HFFc6 (cell line): ENCODE measurements at places on chromosomes 5 and 9. TPM values are rescaled to one million over a fixed set of nuclear protein-coding genes. Genes with fewer than 3 reads are reported as not detected.

DNA sequence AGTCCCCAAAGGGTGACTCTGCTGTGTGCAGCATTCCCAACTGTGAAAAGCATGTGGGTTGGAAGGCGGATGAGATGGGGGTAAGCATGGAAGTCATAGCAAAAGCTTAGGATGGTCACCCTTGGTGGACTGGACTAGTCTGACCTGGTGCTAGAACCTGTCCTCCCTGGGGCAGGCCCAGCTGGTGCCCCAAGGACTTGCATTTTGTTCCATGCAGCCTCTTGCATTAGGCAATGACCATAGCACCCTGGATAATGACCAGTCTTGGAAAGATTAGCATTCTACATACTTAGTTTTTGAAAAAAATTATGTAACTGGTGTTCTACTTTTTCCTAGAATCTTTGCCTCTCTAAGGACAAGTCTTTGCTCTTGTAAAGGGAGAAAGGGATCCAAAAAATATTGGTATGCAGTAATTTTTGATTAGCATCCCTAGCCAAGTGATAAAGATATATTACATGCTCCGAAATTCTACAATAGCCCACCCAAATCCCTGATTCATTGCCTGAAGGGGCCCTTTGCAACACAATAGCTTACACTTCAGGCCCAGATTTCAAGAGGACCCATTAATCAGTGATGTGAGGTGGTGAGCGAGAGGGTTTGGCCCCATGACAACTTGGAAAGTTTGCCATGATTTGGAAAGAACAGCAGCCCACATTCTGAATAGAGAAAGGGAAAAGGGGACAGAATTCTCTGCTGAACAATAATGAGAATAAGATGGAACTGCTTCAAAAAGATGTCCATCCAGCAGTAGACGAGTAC, 93.3 kb upstream of the CD180 start:
- H3K36me3 ChIP-seq = no peaks in the 10 kb centered on the region
- H3K27ac ChIP-seq = no peak overlapping the region
- no peak for DNase-seq

DNA sequence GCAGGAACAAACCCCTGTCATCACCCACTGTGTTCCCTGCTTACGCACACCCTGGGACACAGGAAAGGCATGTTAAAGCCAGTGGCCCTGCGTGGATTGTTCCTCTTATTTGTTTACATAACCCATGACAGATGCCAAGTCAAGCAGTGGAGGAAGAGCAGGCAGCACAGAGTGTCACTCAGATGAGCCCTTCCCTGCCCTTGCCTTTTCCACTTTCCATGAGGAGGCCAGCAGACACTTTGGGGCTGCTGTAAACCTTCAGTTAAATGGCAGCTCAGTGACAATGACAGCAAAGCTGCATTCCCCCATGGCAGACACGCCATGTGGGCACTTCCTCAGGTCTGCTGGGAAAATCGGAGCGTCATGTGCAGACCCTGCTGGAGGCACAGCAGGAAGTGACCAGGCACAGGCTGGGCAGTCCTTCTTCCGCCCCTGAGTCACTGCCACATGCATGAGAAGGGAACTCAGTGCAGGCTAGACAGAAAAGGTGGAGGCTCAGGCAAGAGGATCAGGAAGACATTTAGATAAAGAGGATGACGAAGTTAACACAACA, 216.8 kb upstream of the PIK3R1 start:
- H3K4me1 ChIP-seq = peaks cover 44% of the 10 kb centered on the region
- peak; percentile 74 for DNase-seq
- peaks cover 5% of the 10 kb centered on the region for H3K36me3 ChIP-seq
- H3K27me3 ChIP-seq = peaks cover 3% of the 10 kb centered on the region; the same call in 1 of the 2 replicates
- H3K27ac ChIP-seq = peak overlapping the region; percentile 67

GRCh38 chr5:87499478-87500410, 87.0 kb upstream of the CCNH start:
- no peaks in the 10 kb centered on the region for H3K27me3 ChIP-seq
- H3K4me1 ChIP-seq = no peaks in the 10 kb centered on the region; the same call in 1 of the 2 replicates
- no peak overlapping the region for H3K4me3 ChIP-seq
- DNase-seq = no peak

GRCh38 chr5:80967500-80968181, 7.5 kb downstream of the RASGRF2 start:
- no peaks in the 10 kb centered on the region for H3K36me3 ChIP-seq
- peaks cover 57% of the 10 kb centered on the region for H3K4me1 ChIP-seq
- peak overlapping the region; percentile 86 for H3K27ac ChIP-seq
- peak; percentile 75 for DNase-seq
- H3K4me3 ChIP-seq = peak overlapping the region; percentile 48

DNA sequence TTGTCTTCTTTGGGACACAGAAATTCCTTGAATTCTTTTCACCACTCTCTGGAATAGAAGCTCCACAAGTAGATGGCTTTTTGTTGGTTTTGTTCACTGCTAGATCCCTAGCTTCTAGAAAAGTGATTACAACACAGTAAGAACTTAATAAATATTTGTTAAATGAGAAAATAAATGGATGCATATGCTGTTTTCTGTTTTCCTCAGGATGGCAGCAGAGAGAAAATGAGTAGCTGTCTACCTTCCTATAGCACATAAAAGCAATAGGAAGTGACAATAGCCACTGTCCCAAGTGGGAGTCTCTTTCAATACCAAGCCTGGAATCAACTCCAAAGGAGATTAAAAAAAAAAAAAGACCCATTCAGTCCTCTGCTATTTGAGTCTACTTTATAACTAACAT, 100.6 kb upstream of the NREP start:
- DNase-seq = peak; percentile 36
- no peak overlapping the region for H3K27ac ChIP-seq
- peaks cover 30% of the 10 kb centered on the region for H3K4me1 ChIP-seq
- no peaks in the 10 kb centered on the region for H3K27me3 ChIP-seq
- no peak overlapping the region for H3K4me3 ChIP-seq

- peaks cover 29% of the 10 kb centered on the region for H3K4me1 ChIP-seq
- H3K27ac ChIP-seq = no peak overlapping the region
- no peak overlapping the region for H3K4me3 ChIP-seq
- peaks cover 14% of the 10 kb centered on the region; the same call in 1 of the 2 replicates for H3K27me3 ChIP-seq
- H3K36me3 ChIP-seq = no peaks in the 10 kb centered on the region
These were observed 52.2 kb upstream of the SPATA31E1 start for GRCh38 chr9:87830446-87830845.

- peaks cover 2% of the 10 kb centered on the region; the same call in 1 of the 2 replicates for H3K27me3 ChIP-seq
- H3K4me3 ChIP-seq = peak overlapping the region; percentile 77
- H3K36me3 ChIP-seq = no peaks in the 10 kb centered on the region
These were observed 188.9 kb downstream of the SPOCK1 start for GRCh38 chr5:137310051-137310730.

- H3K27ac ChIP-seq = no peak overlapping the region
- H3K36me3 ChIP-seq = no peaks in the 10 kb centered on the region
- H3K4me3 ChIP-seq = no peak overlapping the region
- DNase-seq = no peak
- peaks cover 16% of the 10 kb centered on the region; the same call in 1 of the 2 replicates for H3K4me1 ChIP-seq
These were observed 58.8 kb downstream of the MROH2B start for GRCh38 chr5:41012318-41012717.

DNA sequence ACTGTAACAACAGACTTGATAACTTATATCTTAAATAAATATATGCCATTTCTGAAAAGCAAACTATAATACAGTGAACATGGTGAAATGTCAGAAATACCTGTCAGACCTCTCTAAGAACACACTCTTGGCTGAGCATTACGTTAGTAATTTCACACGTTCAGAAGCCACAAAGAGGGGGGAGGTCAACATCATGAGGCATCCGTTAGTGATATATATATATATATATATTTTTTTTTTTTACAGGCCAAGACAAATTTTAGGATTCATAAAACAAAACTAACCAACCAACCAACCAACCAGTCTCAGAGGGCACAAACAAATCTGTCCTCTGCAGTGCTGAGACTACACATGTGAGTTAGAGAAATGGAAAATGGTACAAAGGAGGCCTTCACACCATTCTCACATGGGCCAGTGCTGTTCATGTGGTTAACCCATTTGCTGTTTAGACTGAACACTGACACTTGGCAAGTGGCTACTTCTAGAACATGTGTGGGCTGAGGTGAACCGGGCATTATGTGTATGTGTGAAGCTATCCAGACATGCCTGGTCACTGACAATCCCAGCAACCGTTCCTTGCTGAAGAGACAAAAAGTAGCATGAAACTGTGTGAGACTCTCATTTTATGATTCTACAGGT, 54.5 kb downstream of the ELL2 start:
- DNase-seq = no peak
- peak overlapping the region; percentile 76 for H3K27ac ChIP-seq
- peaks cover 90% of the 10 kb centered on the region for H3K36me3 ChIP-seq
- peaks cover 96% of the 10 kb centered on the region for H3K4me1 ChIP-seq
- H3K27me3 ChIP-seq = peaks cover 58% of the 10 kb centered on the region
- H3K4me3 ChIP-seq = peak overlapping the region; percentile 34; the same call in 1 of the 2 replicates

GRCh38 chr9:1913631-1914330, 101.4 kb upstream of the SMARCA2 start:
- H3K27me3 ChIP-seq = peaks cover 7% of the 10 kb centered on the region
- H3K4me3 ChIP-seq = no peak overlapping the region
- no peaks in the 10 kb centered on the region for H3K36me3 ChIP-seq
- H3K4me1 ChIP-seq = peaks cover 13% of the 10 kb centered on the region
- H3K27ac ChIP-seq = no peak overlapping the region

DNA sequence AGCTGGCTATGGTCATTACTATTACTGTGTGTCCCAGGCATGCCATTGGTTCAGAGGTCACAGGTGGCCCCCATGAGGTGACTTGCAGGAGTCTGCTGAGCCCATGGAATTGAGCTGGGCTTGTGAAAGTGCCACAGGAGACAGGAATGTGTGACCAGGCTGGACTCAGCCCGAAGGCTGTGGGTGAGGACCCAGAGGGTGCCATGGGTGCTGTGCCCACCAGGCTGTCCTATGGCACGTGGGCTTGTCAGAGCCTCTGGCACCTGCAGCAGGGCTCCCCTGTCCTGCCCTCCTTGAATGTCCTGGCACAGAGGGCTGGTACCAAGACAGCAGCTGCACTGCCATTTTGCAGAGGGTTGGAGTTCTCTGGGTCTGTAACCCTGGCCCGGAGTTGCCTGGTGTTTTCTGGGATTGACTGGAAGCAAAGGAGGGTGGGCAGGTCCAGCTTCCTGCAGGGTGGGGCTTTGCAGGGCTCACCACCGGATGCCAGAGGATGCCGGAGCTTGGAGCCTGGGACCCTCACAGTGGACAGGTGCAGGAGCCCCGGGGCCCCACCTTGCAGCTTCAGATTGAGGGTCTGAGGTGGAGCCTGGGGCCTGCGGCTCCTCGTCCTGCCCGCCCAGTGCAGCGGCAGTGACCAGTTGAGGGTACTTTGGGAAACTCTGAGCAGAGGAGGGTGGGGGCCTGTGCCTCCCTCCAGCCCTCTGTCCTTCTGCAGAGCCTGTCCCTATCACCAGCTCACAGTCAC, 14.2 kb downstream of the COL5A1 start:
- no peak for DNase-seq
- peaks cover 21% of the 10 kb centered on the region for H3K36me3 ChIP-seq
- H3K4me3 ChIP-seq = no peak overlapping the region
- H3K27me3 ChIP-seq = peaks cover 7% of the 10 kb centered on the region

Gene TMEM252
- not detected in 3 replicates for total RNA-seq

Gene ABO
- total RNA-seq = not detected in 2 replicates

Gene PCDHGB7
- 6.4 and 20.5 TPM in 2 replicates for total RNA-seq
